Activated naive CD8-positive, alpha-beta T cell treated with anti-CD3 and anti-CD28 coated beads, Interleukin-2, amount 10 ng/mL, durations not matched to agents 7 days and 5 days (primary cell): ENCODE measurements at places on chromosomes 2 and 18. TPM values are rescaled to one million over a fixed set of nuclear protein-coding genes. Genes with fewer than 3 reads are reported as not detected.

Gene NXPH2
- not detected for total RNA-seq

Gene ANKRD30B
- total RNA-seq, result not detected

Gene CAPN14
- total RNA-seq, result 0.17 TPM

Gene STK16
- total RNA-seq, result 34.0 TPM

Gene UBE2E3
- total RNA-seq, result 28.8 TPM

Gene SKOR2
- total RNA-seq, result not detected
